ENCODE measurements at places on chromosomes 2 and 18. TPM values are rescaled to one million over a fixed set of nuclear protein-coding genes. Genes with fewer than 3 reads are reported as not detected.

The IL1F10 gene
- not detected for total RNA-seq

The FBXO15 gene
- 3.1 TPM for total RNA-seq

The AMER3 gene
- 32.8 TPM for total RNA-seq

GRCh38 chr2:223532161-223532560 is 70.0 kb downstream of the SCG2 start:
- DNase-seq, result no peak

GRCh38 chr2:170276056-170276455 is 98.1 kb downstream of the MYO3B start:
- no peak for DNase-seq

Data from occipital lobe (tissue), 3 donors.